ENCODE measurements at places on chromosomes 11 and 22. TPM values are rescaled to one million over a fixed set of nuclear protein-coding genes. Genes with fewer than 3 reads are reported as not detected.

The ASCL2 gene
- total RNA-seq, result not detected

The BTBD18 gene
- total RNA-seq, result not detected

The SPI1 gene
- not detected for total RNA-seq

The MYOD1 gene
- total RNA-seq, result not detected

The MEN1 gene
- total RNA-seq, result 34.9 TPM

The KCNA4 gene
- total RNA-seq, result not detected

The TUB gene
- 3.7 TPM for total RNA-seq

The KRTAP5-9 gene
- total RNA-seq, result 0.33 TPM

The ZNRF3 gene
- total RNA-seq, result 10.3 TPM

The NDUFV1 gene
- 205 TPM for total RNA-seq

The APOL3 gene
- total RNA-seq, result 3.4 TPM

The BACE1 gene
- 17.9 TPM for total RNA-seq

The SOX6 gene
- total RNA-seq, result 0.33 TPM

The AASDHPPT gene
- total RNA-seq, result 32.6 TPM

The RAPSN gene
- total RNA-seq, result not detected

The PITPNM1 gene
- 93.2 TPM for total RNA-seq

The EMSY gene
- 14.3 TPM for total RNA-seq

The OVOL1 gene
- not detected for total RNA-seq

The KRTAP5-11 gene
- total RNA-seq, result not detected

The TSPAN32 gene
- total RNA-seq, result not detected

The SAA2 gene
- total RNA-seq, result not detected

The FGF19 gene
- total RNA-seq, result not detected

The GLYATL2 gene
- total RNA-seq, result 0.38 TPM

Data from mesangial cell (primary cell).